Tibial nerve (tissue), 4 donors: ENCODE measurements at places on chromosomes 1 and 21.
A peak's percentile ranks its signal among the peaks of the same experiment; 100 is the strongest.

DNA sequence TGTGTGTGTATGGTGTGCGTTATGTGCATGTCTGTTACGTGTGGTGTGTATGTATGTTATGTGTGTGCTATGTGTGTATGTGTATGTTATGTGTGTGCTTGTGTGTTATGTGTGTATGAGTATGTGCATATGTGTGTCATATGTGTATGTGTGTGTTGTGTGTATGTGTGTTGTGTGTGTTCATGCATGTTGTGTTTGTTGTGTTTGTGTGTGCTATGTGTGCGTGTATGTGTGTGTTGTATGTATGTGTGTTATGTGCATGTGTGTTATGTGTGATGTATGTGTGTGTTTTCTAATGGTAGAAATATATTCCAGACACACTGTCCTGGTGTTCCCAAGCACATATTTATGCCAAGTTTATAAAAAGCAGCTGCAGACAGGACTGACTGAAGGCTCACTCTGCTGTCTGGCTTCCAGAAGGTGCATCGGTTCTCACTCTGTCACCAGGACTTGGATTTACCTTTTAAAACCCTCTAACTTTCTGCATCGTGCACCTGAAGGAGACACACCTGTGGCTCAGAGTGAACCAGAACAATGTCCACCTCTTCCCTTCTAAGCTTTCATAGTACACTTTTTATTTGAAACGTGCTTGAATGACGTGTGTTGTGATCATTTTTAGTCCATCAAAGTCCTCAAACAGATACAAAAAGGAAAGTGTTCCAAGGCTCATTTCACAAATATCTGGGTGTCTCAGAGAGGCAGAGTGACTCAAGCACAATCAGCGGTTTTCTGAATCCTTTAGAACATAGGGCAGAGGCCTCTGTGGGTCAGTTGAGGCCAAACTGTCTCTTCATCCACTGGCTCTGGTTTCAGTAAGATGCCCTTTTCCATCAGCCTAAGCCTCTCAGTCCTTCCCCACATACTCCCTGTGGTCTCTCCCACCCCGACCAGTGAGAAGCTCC is 49.9 kb downstream of the TOMM20 start:
- H3K4me3 ChIP-seq = no peak overlapping the region
- no peak for DNase-seq
- H3K27me3 ChIP-seq = no peaks in the 10 kb centered on the region
- H3K4me1 ChIP-seq = peaks cover 63% of the 10 kb centered on the region
- H3K36me3 ChIP-seq = no peaks in the 10 kb centered on the region
- H3K27ac ChIP-seq = peak overlapping the region; percentile 69

DNA sequence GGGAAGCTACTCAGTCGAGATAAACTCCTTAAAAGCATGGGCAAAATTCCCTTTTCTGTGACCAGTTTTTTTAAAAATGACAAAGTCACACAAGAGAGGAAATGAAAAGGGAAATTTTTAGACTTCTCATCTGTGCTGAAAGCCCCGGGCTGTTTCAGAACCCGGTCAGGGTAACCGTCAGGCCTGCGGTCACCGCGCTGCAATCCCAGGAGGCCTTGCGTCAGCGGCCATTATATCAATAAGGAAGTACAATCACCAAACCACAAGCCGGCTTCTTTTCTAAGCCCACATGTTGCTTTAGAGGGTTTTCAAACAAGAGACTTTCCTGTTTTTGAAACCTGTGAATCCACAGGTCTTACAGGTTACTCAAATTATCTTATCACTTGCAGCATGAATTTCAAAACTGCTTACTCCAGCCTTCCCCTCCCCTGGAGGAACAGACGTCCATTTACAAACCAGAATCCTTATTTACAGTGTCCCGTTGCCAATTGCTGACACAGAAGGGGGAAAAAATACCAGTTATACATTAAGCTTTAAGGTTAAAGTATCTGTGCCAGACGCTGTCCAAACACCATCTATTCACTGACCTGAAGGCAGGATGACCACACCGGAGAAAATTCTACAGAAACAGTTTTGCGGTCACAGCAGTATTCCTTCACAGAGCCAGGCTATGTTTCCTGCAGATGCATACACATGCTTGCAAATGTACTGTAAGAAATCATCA is 165.3 kb downstream of the TOMM20 start:
- peak overlapping the region; percentile 83 for H3K27ac ChIP-seq
- no peak overlapping the region for H3K4me3 ChIP-seq
- H3K4me1 ChIP-seq = no peaks in the 10 kb centered on the region

DNA sequence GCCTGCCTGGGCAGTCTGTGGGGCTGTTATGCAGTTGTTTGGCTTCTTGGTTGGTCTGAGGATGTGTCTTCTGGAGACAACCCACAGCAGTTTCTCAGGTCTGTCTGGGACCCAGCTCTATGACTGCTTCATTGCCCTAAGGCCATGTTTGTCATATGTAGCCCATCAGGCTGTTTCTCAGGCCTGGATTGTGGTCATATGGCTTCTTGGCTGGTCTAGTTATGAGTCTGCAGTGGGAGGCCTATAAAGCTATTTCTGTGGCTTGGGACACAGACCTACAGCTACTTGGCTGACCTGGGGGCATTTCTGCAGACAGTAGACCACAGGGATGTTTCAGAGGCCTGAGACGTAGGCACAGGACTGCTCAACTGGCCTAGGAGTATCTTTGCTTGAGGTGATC is 41.5 kb downstream of the CHIA start:
- DNase-seq = no peak
- no peaks in the 10 kb centered on the region for H3K4me1 ChIP-seq
- no peaks in the 10 kb centered on the region for H3K36me3 ChIP-seq
- H3K27me3 ChIP-seq = no peaks in the 10 kb centered on the region
- no peak overlapping the region for H3K4me3 ChIP-seq

GRCh38 chr1:2903226-2903625 is 101.7 kb upstream of the TTC34 start:
- no peaks in the 10 kb centered on the region for H3K4me1 ChIP-seq
- H3K4me3 ChIP-seq = no peak overlapping the region
- H3K27me3 ChIP-seq = no peaks in the 10 kb centered on the region
- H3K27ac ChIP-seq = no peak overlapping the region
- no peaks in the 10 kb centered on the region for H3K36me3 ChIP-seq
- no peak for DNase-seq

GRCh38 chr1:168799927-168800605 is 71.1 kb upstream of the DPT start:
- H3K4me1 ChIP-seq = no peaks in the 10 kb centered on the region
- no peak for DNase-seq
- H3K27ac ChIP-seq = no peak overlapping the region
- H3K27me3 ChIP-seq = no peaks in the 10 kb centered on the region
- no peaks in the 10 kb centered on the region for H3K36me3 ChIP-seq
- no peak overlapping the region for H3K4me3 ChIP-seq

GRCh38 chr1:160030657-160031364 is 979 bp downstream of the PIGM start:
- H3K4me3 ChIP-seq = peak overlapping the region; percentile 67
- H3K36me3 ChIP-seq = peaks cover 6% of the 10 kb centered on the region
- H3K4me1 ChIP-seq = no peaks in the 10 kb centered on the region
- no peak for DNase-seq
- H3K27me3 ChIP-seq = no peaks in the 10 kb centered on the region
- H3K27ac ChIP-seq = peak overlapping the region; percentile 53
